ENCODE measurements at places on chromosomes 11 and 22.

DNA sequence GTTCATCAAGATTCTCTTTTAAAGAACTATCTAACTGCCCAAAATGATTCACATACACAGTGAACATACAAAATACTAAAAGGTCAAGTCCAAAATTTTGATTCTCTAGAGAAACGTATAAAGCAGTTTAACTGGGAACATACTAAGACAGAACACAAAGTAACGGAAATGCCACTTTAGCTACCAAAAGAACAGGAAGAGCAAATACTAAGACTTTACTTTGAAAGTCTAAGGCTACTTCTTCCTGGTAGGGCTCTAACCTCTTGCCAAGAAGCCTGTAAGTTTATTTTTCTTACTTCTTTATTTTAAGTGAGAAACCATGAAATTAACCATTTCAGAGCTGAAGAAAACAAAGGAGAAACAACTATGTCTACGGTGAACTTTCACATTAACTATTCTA, 6.2 kb downstream of the PICALM start:
- no peak for DNase-seq

DNA sequence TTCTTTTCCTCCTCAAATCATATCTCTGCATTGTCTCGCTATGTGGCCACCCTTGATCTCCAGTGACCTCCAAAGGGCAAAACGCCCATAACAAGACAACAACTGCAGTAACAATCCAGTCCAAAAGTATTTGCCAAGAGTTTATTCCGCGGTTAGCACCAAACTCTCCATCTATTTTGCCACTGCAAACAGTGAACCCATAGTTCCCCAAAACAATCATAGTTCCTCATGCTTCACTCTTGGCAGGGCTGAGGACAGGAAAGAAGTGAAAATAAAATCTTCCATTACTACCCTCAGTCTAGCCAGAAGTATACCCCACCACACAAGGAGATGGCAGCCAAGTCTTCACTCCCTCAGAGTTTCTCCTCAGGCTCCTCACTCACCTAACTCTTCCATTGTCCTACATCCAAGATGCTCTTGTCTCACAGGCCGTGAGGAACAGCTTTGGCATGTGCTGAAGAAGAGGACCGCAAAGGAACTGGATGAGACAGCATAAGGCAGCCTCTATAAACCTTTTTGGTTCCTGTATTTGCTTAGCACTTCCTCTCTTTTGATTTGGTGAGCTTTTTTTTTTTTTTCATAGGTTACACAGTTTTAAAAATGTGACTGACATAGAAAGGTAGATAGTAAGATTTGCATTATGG, at the start of gene LPXN:
TSS of gene LPXN (minus strand) at position 480 of the 644 bp plus-strand sequence. CDS start at position 396, 84 bp downstream.
- DNase-seq = no peak

DNA sequence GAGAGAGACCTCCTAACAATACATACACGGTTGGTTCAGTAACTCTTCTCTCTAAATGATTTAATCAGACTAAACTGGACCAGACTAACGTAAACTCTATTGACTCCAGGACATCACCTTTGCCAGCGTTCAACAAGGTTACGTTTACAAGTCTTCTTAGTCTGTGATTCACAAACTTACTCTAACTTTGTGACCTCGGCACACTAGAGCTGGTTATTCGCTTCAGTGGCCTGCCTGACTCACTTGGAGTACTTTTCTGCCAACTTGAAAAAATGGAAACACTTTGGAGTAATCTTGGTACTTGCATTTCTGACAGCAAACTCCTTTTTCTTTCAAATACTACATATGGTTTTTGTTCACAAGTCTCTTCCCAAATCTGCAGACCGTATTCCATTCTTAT, 26.2 kb downstream of the MTMR2 start:
- DNase-seq = no peak

GRCh38 chr11:130486391-130486836, 38.0 kb downstream of the ADAMTS15 start:
- no peak for DNase-seq

- DNase-seq = no peak
These were observed 743.4 kb upstream of the CNTN5 start for GRCh38 chr11:98277251-98277912.

DNA sequence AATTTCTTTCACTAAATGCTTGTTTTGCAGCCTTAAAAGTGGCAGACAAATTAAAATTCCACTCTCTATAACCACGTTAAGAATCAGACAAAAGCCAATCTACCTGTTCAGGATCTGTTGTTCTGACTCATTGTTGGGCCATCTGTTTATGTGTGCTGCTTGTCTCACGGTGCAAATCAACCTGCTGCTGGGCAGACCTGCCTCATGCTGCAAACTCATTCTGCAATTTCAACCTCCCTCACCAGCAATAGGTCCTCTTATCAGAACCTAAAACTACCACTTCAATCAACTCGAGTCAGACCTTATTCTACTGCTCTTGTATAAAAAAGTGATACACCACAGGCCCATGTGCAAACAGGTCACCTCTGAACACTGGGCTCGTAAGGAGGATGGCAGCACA, 75.1 kb downstream of the LARGE2 start:
- DNase-seq = no peak

DNA sequence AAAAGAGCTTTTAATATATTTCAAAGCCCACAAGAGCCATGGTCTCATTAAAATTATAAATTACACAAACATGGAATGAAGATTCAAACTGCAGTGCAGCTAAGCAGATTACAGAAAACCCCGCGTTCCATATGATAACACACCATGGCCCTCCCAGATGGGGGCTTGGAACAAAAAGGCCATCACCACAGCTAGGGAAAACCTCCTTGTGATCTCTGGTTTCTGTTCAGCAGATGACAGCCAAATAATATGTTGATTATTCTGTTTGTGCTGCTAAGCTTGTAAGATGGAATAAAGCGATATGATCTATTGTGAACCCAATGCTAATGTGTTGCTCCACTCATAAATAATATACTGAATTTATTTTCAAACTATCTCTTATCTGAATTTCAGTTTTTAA, 28.5 kb downstream of the IMMP1L start:
- DNase-seq = no peak

DNA sequence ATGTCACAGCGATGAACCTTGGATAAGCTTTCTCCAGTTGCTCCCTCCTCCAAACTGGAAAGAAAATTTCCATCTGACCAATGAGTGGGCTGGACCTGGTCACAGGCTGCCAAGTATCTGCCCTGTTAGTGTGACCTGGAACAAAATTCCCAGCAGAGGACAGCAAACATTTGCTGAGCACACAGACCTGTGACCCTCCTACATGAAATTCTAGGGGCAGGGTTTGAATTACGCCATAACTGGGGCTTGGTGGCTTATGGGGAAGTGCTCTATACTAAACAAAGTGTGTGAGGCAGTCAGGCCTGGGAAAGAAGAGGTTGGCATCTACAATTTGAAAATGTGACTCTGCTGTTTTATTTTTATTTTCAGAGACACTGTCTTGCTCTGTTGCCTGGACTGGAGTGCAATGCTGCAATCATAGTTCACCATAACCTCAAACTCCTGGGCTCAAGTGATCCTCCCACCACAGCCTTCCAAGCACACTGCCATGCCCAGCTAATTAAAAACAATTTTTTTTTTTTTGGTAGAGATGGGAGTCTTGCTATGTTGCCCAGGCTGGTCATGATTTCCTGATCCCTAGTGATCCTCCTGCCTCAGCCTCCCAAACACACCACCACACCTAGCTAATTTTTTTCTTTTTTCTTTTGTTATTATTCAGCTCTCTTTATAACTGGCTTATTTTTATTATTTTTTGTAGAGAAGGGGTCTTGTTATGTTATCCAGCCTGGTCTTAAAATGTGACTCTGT, 13.6 kb upstream of the XBP1 start:
- no peak for DNase-seq

Data from stimulated activated CD4-positive, alpha-beta T cell treated with anti-CD3 and anti-CD28 coated beads, Interleukin-1b, Interleukin-23, amount 100 ng/mL, for 24 hours (primary cell).